ENCODE measurements at places on chromosomes 2 and 18.

- DNase-seq: no peak
Measured at GRCh38 chr2:18077704-18078103, 199.2 kb downstream of the KCNS3 start.

- DNase-seq: no peak
Measured at GRCh38 chr2:235583144-235583543, 89.3 kb downstream of the AGAP1 start.

DNA sequence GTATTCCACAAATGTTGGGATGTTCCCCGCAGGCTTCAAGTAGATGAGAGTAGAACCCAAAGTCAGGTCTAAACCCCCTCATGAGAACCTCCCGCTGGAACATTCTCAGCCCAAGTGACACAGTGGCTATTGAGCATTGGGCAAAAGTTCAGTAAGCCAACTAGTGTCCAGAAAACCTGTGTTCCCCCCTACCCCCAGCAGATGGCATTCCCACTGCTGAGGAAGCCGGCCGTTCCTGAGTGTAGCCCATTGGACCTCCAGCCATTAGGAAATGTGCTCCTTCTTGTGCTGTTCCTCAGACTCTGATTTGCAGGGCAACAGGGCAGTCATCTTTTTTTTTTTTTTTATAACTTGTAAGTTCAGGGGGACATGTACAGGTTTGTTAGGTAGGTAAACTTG, 152.1 kb downstream of the NCK2 start:
- DNase-seq: no peak

- DNase-seq: no peak
Measured at GRCh38 chr18:57205641-57206040, 58.8 kb downstream of the BOD1L2 start.

GRCh38 chr2:137175246-137175645, 409.9 kb downstream of the THSD7B start:
- DNase-seq: no peak
